Thyroid gland (tissue), 4 donors: ENCODE measurements at places on chromosomes 16 and 17. TPM values are rescaled to one million over a fixed set of nuclear protein-coding genes. Genes with fewer than 3 reads are reported as not detected.

FBXW10B gene
- 5.7 TPM for total RNA-seq

- H3K27me3 ChIP-seq: no peaks in the 10 kb centered on the region
- no peak overlapping the region for H3K27ac ChIP-seq
- no peak overlapping the region for H3K4me3 ChIP-seq
- no peaks in the 10 kb centered on the region for H3K36me3 ChIP-seq
- peaks cover 29% of the 10 kb centered on the region for H3K4me1 ChIP-seq
- no peak for DNase-seq
Measured at GRCh38 chr16:88539261-88539651, 30.9 kb upstream of the ZC3H18 start.

DNA sequence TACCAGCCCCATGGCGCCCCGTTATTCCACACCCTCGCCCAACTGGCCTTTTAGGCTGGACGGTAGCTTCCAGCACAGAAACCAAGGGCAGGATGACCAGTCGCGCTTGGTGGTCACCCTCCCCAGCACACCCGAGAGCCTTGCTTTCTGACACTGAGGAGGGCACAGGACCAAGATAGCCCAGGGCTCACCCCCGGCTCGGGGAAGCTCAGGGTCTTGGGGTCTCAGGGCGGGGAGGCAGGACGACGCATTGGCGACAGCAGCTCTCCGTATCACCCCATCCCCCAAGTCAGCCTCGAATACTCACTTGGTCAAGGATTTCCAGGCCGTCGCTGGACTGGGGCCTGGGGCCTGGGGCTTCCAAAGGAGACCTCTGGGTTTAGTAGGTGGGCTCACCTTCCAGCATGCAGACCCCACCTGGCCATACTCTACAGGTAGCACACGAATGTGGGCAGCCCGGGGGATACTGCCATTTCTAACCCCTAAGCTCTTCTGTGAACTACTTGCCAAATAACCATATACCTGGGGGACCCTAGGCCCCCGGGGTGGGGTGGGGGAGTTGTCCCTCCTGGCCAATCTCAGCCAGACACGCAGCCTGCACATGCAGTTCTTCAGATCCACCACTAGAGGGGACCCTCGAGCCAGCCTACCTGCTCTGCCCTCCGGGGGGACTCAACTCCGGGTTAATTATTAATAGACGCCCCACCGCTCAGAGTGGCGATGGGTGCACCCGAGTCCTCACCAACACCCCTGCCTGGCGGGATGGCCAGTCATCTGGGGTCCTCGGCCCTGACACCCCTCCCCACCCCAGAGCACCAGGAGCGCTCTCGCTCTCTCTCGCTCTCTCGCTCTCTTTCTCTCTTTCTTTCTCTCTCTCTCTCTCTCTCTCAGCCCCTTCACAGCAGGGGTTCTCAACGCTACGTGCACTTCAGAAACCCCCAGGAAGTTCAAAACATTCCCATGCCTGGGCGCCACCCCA lies 30.0 kb downstream of the TBC1D16 start:
- no peak overlapping the region for H3K4me3 ChIP-seq
- H3K27ac ChIP-seq: peak overlapping the region; percentile 6
- H3K36me3 ChIP-seq: no peaks in the 10 kb centered on the region
- no peaks in the 10 kb centered on the region for H3K27me3 ChIP-seq

GRCh38 chr17:75778861-75779249 lies 5.8 kb upstream of the UNK start:
- peaks cover 28% of the 10 kb centered on the region for H3K4me1 ChIP-seq
- peak overlapping the region; percentile 63 for H3K4me3 ChIP-seq
- H3K27me3 ChIP-seq: no peaks in the 10 kb centered on the region
- DNase-seq: peak; percentile 25

DNA sequence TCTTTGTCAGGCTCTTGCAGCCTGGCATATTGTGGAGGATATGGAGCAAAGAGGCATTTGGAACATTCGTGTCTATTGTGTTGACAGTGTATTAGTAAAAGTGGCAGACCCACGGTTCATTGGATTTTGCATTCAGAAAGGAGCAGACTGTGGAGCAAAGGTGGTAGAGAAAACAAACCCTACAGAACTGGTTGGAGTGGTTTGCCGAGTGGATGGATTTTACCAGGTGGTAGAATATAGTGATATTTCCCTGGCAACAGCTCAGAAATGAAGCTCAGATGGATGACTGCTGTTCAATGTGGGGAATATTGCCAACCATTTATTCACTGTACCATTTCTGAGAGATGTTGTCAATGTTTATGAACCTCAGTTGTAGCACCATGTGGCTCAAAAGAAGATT lies 44.5 kb downstream of the EFCAB13 start:
- peak overlapping the region; percentile 29 for H3K27ac ChIP-seq
- H3K36me3 ChIP-seq: no peaks in the 10 kb centered on the region
- no peak overlapping the region for H3K4me3 ChIP-seq
- DNase-seq: peak; percentile 55

GRCh38 chr16:48537275-48537674 lies 72.7 kb downstream of the N4BP1 start:
- no peak overlapping the region for H3K4me3 ChIP-seq
- H3K4me1 ChIP-seq: peaks cover 27% of the 10 kb centered on the region
- peaks cover 7% of the 10 kb centered on the region for H3K36me3 ChIP-seq
- H3K27ac ChIP-seq: peak overlapping the region; percentile 65

- H3K36me3 ChIP-seq: no peaks in the 10 kb centered on the region
- peaks cover 7% of the 10 kb centered on the region for H3K4me1 ChIP-seq
- H3K27ac ChIP-seq: no peak overlapping the region
Measured at GRCh38 chr17:50928646-50929045, 62.5 kb upstream of the TOB1 start.

DNA sequence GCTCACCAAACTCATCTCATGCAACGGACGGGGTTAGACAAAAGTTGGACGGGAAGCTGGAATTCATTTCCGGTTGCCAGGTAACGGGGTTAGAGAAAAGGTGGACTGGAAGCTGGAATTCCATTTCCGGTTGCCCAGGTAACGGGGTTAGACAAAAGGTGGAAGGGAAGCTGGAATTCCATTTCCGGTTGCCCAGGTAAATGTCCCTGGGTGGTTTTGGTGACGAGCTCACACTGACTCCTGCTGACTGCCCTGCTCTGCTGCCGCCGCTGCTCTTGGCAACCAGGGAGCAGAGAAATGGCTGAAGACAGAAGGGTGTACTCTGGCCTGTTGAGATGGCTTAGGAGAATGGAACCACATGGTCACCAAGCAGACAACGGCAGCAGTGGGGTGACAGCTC lies 170.3 kb upstream of the RPH3AL start:
- no peak for DNase-seq
- no peaks in the 10 kb centered on the region for H3K27me3 ChIP-seq
- no peaks in the 10 kb centered on the region for H3K36me3 ChIP-seq

DNA sequence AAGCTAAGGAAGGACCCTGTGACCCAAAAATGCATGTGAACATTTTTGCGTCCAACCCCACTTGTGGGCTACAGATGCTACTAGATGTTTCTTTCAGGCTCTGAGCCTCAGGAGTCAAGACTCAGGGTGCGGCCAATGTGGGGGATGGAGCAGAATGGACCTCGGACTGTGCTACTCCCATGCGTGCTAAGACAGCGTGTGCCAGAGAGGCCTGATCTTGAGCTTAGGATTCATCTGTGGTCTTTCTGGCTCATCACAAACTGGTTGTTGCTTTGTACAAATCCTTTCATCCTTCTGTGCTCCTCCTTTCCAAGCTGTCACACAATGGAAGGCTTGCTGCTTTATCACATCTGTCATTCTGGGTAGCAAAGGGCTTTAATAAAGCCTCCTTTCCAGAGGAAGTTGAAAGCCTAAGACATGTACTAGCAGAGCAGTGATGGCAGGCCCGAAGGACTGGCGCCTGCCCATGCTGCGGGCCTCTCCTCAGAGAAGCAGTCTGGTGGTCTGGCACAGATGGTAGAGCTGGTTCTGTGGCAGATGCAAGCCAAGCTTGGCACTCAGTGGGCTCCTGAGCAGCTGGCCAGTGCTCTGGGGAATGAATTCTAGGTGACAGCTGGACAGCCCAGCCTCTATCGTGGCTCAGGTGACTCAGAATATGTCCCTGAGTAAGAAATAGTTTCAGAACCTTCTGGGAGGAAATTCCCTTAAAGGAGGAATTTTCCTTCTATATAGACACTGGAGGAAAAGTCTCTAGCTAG lies 27.8 kb downstream of the COG4 start:
- H3K27ac ChIP-seq: no peak overlapping the region
- no peaks in the 10 kb centered on the region for H3K27me3 ChIP-seq
- no peak for DNase-seq
- peaks cover 35% of the 10 kb centered on the region for H3K36me3 ChIP-seq
- H3K4me3 ChIP-seq: no peak overlapping the region

DNA sequence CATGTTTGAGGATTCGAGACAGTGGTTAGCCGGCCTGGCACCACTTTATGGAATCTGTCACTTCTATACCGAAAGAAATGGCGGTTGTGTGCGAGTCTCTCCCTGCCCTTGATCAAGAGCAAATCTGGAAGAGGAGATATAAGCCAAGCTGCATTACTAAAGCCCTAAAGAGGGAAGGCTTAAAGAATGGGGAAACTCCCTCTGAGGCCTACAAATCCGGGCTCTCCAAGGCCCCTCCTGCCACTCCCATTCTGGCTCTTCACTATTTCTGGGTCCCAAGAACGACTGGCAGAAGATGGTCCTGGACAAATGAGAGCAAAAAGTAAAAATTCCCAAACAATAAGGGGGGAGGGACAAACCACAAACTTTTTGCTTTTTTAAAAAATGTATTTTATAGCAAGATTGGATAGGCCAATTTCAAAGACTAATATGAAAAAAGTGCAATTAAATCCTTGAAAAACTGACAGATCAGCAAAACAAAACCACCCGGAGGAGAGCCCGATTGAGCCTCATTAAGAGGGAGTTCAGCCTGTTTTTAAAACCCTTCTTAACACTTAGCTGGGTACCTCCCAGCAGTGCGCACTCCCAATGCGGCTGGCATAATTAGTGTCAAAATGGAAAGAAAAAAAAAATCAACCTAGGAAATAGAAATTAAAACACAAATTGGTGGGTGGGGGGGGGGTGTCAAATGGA lies 193.5 kb downstream of the ZFHX3 start:
- H3K4me3 ChIP-seq: no peak overlapping the region
- DNase-seq: no peak
- no peaks in the 10 kb centered on the region for H3K36me3 ChIP-seq
- no peak overlapping the region for H3K27ac ChIP-seq
- peaks cover 25% of the 10 kb centered on the region for H3K4me1 ChIP-seq

GRCh38 chr17:2517539-2517938 lies 5.9 kb upstream of the METTL16 start:
- no peak overlapping the region for H3K4me3 ChIP-seq
- no peak overlapping the region for H3K27ac ChIP-seq
- H3K4me1 ChIP-seq: no peaks in the 10 kb centered on the region
- H3K27me3 ChIP-seq: no peaks in the 10 kb centered on the region

DNA sequence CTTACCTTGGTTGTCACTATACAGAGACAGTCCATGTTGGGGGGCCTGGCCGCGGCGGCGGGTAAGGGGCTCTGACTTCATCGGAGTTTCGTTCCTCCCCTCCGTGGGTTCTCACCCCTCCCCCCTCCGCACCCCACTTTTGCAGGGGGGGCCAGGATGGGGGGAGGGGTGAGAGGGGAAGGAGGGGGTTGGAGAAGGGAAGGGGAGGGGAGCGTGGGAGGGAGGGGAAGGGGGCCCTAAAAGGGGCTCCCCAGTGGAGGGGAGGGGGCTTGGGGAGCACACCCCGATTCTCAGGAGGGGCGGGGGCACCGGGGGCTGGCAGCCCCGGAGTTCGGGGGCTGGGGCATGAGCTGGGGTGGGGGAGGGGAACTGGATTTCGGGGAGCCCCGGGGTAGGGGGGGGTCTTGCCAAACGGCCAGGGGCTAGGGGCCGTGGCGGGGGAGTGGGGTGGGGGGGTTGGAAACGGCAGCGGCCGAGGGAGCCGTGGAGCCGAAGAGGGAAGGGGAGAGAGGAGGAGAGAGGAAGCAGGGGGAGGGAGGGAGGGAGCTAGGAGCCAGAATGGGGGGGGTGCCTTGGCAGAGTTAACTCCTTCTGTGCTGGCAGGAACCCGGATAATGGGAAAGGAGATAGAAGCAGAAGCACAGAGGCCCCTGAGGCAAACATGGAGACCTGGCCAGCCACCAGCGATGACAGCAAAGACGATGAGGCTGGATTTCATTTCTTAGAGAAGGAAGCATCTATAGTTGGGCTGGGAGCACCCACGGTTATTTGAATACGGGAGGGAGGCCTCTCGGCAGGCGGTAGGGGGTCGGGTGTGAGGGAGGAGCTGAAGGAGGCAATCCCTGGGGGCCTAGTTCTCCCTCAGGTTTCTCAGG lies 2.3 kb downstream of the DLG4 start:
- H3K36me3 ChIP-seq: peaks cover 7% of the 10 kb centered on the region
- no peaks in the 10 kb centered on the region for H3K27me3 ChIP-seq
- peaks cover 37% of the 10 kb centered on the region for H3K4me1 ChIP-seq
- peak; percentile 40 for DNase-seq

C16orf86 gene
- 3.9 TPM for total RNA-seq

- no peak overlapping the region for H3K27ac ChIP-seq
- H3K27me3 ChIP-seq: no peaks in the 10 kb centered on the region
- no peak overlapping the region for H3K4me3 ChIP-seq
- DNase-seq: no peak
- H3K36me3 ChIP-seq: no peaks in the 10 kb centered on the region
Measured at GRCh38 chr17:36142806-36143205, 33.6 kb downstream of the TBC1D3B start.

DNA sequence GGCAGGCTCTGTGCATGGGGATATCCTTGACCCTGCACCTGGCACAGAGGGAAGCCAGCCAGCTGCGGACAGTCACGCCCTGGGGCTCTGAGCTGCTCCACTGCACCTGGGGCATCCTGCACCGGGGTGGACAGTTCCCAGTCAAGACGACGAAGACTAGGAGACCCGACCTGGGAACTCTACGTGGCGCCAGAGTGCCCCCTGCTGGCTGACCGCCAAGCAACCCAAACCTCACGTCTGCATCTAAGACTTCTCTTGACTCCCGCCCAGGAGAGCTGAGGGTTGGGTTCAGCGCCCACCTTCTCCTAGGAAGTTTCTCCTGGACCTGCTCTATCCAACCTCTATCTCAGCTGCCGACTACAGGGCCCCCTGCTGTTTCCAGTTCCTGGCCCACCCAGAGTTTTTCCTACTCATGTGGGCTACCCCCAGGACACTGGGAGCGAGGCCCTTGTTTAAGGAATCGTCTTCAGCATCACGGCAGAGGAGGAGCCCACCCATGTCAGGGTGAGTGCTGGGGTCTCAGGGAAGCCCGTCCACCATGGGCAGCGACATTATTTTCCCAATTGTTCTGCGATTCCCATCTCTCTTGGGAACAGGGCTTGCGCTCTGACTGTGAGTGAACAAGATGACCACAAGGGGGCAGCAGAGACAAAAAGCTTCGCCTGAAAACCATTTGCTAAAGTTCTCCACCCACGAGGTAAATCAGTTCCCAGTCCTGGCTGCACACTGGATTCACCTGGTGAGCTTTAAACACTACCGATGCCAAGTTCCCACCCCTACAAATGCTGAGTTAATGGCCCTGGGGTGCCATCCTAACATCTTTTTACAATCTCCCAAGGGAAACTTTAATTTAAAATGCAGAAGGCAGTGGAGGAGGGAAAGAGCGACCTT lies 29.3 kb downstream of the TLE7 start:
- no peak overlapping the region for H3K4me3 ChIP-seq
- DNase-seq: peak; percentile 73
- peaks cover 5% of the 10 kb centered on the region for H3K4me1 ChIP-seq
- no peaks in the 10 kb centered on the region for H3K27me3 ChIP-seq
- H3K36me3 ChIP-seq: no peaks in the 10 kb centered on the region
